GM06990 (cell line): ENCODE measurements at places on chromosomes 3 and 15.

DNA sequence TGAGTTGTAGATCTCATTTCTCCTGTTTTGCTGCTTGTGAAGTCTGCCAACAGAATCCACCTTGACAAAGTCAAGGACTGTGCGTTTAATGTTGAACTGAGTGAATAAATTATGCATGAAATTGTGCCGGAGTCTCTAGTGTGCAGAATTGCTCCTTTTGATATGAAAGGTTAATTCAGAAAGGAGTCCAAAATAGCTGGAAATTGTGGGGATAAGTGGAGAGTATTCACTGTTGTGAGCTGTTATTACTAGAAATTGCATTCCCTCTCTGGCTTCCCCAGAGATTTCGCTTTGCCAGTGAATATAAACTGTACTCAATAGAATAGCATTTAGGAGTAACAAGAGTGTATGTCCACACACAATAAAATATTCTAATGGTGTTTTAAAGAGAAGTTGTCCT is 43.1 kb downstream of the SAMMSON start:
- no peak for DNase-seq

DNA sequence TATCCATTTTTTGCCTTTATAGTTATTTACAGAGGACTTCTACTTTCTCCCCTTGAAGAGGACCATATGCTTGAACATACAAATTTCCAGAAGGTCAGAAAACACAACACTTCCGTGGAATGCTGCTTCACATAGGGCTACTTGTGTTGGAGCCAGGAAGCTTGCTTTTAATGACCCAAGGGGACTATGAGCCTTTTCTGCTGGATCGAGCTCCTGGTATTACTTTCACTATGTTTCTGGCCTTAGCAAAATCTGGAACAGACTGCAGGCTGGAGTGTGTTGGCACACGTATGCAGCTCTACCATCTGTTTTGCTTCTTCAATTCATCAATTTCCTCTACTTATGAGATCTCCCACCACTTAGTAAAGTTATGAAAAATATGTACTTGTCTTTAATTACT is 69.3 kb upstream of the CBLB start:
- DNase-seq = no peak

- DNase-seq = no peak
Observed at GRCh38 chr15:60406513-60407414, 9.0 kb upstream of the ANXA2 start.

DNA sequence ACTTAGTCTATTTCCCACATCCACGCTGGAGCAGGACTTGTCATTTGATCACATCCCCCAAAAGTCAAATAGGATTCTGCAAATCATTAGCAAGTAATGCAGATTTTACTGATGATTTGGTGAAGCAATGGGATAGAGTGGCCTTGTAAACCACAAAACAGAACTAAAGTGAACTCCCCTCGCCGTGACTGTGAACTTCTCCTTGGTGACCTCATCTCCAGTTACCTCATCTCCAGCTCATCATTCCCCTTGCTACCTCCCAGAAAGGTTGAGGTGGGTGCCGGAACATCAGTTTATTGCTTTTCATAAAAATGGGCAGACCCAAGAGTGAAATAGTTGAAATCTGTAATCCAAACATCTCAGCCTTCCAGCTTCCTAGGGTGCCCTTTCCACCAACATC is 36.7 kb upstream of the ADPGK start:
- DNase-seq = no peak

- DNase-seq = no peak
Observed at GRCh38 chr3:120568202-120568531, 28.0 kb upstream of the NDUFB4 start.

GRCh38 chr3:33016846-33017405 is 65.5 kb downstream of the CCR4 start:
- no peak for DNase-seq

GRCh38 chr3:26260139-26260538 is 362.4 kb upstream of the LRRC3B start:
- no peak for DNase-seq

DNA sequence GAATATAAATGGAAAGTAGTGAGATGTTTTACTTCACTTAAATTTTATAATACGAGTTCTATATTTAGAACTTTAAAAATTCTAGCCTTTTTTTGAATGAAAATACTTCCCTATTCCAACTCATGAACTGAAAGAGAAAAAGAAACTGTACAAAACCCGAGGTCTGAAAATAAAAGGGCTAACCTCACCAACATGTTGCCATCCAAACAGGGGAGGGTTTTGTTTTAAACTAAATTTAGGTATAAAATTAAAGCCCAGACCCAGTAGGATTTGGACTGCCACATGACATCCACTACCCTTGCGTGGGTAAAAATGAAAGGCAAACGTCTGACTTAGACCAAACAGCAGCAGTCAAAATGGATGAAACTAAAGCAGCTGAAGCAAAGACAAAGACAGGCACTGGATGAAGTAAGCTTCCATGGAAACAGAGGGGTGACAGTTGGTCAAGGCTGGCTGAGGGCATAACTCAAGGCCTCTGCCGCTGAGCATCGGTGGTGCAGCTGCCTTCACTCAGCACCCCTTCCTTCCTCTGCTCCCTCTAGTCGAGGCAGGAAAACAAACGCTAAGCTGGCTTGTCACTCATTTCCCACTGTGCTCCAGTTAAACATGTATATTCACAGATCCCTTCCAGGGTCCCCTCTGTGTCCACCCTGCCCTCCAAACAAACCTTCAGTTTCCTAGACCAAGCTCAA is 58.1 kb downstream of the TM4SF4 start:
- DNase-seq = no peak

- DNase-seq = no peak
Observed at GRCh38 chr3:14415501-14415900, 13.1 kb downstream of the SLC6A6 start.

GRCh38 chr3:62252438-62253157 is 120.8 kb downstream of the FEZF2 start:
- no peak for DNase-seq

DNA sequence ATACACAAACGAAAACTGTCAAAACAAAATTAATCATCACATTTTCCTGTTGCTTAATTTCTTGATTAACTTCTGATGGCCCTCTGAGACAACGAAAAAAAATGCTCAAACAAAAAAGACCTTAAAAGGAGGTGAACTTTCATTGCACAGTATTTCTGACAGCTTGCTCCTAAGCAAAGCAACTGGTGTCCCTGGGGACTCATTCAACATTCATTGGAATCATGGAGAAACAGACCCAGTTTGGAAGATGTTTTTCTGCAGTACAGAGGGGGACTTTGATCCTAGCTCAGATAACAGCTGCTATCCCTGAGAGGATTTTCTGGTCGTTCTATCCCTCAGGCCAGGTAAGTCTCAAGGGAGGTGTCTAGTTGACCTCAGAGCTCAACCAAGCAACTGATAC is 378.7 kb upstream of the ATP11B start:
- no peak for DNase-seq

DNA sequence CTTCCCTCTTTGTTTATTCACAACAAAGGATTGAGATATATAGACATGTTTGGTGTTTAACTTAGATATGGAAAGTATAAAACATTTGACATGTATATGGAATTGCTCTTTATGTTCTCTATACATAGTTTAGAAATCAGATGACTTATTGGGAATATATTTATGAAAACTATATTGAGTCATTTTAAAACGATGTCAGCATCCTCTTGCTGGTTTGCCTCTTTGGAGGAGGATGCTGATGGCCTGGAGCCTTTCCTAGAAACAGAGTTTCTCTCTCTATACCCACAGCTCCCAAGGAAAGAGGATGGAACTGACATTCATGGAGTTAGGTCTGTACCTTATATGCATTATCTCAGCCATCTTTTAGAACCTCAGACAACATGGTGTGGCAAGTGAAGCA is 40.3 kb downstream of the ZBTB38 start:
- DNase-seq = no peak

DNA sequence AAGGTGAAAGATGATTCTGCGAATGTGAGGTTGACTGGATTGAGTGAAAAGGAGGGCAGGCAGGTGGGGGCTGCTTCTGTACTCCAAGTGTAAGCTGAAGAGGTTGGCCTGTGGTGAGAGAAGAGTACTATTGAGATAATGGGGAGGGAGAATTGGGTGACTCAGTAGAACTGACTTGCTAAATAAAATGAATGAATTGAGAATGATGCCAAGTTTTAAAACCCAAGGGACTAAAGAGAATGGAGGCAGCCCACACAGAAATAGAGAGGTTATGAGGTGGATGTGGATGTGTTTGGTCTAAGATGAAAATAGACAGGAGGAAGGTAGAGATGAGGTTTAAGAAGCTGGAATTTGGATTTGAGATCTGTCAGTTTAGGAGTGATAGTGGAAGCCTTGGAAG is 5.9 kb downstream of the MME start:
- no peak for DNase-seq

GRCh38 chr3:17542591-17542990 is 199.8 kb downstream of the TBC1D5 start:
- no peak for DNase-seq

DNA sequence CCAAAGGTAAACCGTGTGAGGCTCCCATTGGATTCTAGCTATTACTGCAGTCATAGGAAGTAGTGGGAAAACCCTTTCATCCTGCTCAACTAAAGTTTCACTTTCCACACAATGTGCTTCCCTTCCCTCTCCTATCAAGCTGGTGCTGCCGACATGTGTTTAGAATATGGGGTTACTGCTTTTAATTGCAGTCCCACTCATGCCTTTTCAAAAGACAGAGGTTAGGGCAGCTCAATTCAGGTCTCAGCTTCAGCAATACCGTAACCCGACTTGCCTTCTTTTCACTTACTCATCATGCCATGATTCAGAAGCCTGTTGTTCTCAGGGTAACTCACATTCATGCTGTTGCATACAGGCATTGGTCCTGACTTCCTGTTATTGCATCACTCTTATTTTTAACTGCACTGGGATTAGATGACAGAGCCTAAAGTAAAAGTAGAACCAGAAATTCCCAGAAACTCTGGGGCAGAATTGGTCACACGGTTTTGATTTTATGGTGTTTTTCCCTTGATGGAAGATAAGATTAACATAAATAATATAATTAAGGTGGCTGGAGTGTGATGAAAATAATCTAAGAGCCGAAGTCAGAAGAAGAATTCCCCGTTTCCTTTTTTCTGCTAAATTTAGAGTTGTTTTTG is 45.7 kb downstream of the C2CD4B start:
- DNase-seq = no peak

DNA sequence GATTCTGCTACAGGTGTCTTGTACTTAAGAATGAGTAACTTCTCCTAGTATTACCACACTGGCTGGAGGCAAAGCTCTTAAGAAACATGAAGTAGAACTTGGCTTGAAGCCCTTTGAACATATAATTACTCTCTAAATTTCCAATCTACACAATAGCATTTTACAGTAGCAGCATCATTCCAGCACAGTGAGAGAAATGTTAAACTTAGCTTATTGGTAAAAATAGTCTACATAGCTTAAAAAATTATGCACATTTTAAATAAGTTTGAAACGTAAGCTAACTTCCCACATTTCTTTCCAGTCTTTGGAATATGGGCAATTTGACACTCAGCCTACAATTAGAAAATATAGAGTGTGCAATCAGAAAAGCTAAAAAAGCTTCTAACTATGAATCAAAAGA is 32.8 kb upstream of the TOP2B start:
- no peak for DNase-seq

- DNase-seq = no peak
Observed at GRCh38 chr3:14222457-14222856, 43.8 kb downstream of the LSM3 start.

DNA sequence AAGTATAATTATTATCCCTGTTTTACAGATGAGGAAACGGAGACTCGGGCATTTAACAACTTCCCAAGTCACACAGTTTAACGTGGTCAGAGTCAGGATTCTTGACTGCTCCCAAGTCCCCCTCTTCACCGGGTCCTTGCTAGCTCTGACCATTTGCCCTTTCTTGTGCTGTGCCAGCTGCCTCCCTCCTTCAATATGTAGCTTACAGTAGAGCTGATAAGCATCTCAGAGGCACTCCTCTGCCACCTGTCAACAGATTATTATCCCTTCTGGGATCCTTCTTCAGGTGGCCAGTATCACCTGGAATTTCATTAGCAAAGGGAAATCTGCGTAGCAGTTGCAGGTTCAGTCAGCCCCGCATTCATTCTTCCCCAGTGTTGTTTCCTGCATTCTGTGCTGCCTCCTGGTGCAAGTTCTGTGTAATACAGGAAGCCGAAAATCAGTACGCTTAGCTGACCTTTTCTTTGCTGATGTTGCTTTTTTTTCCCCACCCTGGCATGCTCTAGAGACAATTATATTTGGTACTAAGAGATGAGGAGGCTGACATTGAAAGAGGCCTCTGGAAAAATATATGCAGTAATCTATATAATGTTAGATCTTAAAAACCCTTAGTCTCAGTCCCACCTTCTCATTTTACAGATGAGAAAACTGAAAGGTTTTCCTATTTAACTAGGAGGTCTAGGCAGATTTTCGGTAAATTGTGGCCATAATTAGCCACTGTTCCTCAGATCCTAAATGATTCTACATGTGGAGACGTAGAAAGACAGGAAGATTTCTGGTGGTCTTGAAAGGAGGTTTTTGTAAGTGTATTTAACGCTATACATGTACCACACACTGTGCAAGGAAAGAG is 24.8 kb downstream of the TMOD2 start:
- no peak for DNase-seq

- no peak for DNase-seq
Observed at GRCh38 chr15:61336026-61336638, 107.0 kb upstream of the RORA start.

GRCh38 chr3:195134431-195134830 is 136.5 kb downstream of the XXYLT1 start:
- no peak for DNase-seq

GRCh38 chr3:150344079-150344759 is 63.9 kb upstream of the TSC22D2 start:
- no peak for DNase-seq

DNA sequence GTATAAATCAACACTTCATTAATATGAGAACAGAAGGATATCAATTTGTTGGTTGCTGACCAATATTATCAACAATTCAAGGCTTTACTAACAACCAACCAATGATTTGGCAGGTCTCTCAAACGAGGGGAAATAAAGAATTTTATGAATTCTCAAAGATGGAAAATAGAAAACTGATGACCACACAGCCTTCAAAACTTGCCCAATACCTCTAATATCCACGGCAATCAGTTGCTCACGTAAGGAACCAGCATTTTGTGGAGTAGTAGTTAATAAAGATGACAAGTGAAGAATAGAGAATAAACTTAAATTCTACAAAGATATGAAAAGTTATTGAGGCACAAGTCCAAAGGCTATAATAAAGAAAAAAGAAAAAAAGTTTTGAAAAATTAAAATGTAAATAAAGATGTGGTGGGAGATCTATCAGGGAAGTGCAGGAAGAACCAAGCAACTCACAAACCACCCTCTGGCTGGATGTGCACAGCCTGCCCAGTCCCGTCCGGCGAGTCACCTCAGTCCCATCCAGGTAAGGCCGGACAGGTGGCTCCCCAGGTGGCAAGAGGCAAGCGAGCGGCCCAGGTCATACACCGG is 808 bp downstream of the GK5 start:
- no peak for DNase-seq
